ENCODE measurements at places on chromosomes 7 and 10.

DNA sequence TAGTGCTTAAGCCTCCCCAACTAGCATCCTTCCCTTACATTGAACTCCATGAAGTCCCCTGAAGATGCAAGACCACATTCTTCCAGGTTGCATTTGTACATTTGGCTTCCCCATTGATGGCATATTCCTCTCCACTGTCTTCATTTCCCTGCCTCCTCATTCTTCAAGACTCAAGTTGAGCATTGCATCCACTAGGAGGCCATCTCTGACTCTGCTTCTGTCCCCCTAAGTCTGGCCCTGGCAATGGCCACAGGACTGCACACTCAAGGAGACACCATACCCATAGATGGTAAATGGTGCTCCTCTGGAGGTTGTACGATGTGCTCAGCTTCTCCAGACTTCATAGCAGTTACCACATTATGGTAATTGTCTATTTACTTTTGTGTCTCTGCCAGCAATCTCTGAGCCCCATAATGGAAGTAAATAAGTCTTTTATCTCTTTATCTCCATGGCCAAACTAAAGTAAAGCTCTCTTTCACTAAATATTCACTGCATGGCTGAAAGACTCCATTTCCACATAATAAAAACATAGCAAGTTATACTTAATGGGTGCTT is 112.6 kb downstream of the PTPRZ1 start:
- peak; percentile 37 for DNase-seq

GRCh38 chr7:118590107-118590506 is 365.6 kb downstream of the ANKRD7 start:
- DNase-seq: no peak

GRCh38 chr7:117273814-117274225 is 49.0 kb downstream of the WNT2 start:
- no peak for DNase-seq

DNA sequence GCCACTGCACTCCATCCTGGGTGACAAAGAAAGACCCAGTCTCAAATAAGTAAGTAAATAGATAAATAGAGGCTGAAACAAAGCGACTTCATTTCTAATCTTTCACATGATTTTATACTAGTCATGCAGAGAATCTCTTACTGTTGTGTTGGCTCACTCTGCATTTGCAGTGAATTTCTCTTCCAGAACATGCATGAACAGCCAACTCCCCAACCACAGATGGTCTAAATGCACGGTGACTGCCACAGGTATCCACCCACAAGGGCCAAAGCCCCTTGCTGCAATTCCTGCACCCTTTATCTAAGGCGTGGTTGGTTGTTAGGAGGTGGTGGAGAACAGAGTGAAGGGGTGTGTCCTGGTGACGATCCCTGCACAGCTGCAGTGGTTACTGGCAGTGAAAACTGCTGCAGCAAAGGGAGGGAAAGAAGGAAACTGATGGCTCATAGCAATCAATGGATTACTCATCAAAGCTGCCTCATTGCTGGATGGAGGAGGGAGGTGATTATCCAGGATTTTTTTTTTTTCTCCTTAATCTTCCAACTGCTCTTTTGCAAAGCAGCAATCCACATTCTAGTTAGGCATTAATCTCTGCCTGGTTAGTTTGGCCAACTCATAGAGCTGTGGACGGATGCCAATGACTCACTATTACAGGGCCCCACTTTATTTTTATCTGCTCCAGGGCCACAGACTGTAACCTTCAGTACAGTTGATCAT is 50.6 kb downstream of the PRTFDC1 start:
- DNase-seq: no peak

DNA sequence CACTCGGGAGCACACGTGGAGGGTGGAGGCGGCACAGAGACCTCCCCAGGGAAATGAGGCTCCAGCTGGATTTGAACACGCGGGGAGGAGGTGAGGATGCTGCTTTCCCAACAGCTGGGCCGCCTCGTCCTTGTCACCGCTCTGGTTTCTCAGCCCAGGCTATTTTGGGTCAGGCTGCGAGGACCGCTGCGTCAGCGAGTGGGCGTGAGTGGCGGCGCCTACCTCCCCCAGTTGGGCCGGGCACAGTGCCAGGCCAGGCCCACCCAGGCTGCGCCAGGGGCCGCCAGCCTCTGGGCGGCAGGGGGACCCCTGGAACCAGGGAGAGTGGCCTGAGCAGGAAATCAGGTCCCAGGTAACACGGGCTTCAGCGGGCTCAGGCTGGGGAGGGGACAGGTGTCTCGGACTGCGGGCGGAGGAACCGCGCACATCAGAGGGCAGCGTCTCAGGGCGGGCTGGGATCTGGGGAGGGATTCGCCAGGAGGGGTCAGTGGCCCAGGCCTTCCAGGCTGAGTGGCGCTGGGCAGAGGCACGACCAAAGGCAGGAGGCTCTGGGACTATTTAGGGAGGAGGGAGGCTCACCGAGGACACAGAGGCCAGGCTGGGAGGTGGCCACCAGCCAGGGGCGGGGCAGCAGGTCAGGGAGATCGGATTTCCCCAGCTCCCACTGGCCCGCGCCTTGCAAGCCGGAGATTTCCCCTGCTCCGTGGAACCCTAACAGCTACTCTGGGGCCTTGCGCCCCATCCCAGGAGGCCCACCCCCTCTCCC is 125.2 kb upstream of the RET start:
- no peak for DNase-seq

GRCh38 chr7:97021747-97022490 is 2.7 kb downstream of the DLX5 start:
- DNase-seq: no peak

DNA sequence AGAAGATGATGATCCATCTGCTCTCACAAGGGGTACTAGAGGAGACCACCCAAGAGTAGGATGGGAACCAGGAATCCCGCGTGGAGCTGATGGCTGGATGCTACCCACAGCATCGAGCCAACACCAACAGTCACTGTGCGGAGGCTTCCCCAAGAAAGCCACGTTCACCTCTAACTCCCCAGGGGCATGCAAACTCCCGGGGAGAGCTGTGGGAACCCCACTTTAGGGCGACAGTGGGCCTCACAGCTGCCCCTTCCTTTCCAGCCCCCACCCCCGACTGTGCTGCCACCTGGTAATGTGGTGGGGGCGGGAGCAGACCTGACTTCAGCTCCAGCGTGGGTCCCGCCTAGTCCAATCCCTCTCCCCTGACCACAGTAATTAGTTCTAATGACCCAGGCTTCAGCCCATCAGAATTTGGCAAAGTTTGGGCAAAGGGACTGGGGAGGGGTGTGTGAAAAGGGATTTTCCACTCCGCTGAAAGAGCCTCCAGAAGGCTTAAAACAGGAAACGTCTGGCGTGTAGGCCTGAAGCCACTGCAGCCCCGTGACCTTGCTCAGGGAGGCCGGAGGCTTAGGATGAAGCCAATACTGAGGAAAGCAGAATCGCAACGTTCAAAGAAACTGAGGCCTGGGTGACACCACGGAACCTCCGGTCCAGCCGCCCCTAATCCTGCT is 20.3 kb downstream of the ASB13 start:
- no peak for DNase-seq

DNA sequence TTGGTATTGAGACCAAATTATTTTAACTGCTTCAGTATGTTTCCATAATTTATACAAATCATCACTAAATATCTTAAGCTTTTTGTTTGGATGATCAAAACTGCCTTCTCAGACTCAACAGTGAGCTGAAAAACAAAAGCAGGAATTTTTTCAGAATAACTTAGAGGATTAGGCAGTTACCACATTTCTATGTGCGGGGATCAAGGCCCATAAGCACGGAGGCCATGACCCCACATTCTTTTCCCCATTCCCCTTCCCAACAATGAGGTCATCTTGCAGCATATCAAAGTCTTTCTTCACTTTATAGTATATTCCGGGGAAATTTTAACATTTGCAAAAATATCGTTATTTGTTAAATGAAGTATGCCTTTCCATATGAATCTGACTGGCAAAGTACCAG is 125.8 kb downstream of the ELMO1 start:
- no peak for DNase-seq

DNA sequence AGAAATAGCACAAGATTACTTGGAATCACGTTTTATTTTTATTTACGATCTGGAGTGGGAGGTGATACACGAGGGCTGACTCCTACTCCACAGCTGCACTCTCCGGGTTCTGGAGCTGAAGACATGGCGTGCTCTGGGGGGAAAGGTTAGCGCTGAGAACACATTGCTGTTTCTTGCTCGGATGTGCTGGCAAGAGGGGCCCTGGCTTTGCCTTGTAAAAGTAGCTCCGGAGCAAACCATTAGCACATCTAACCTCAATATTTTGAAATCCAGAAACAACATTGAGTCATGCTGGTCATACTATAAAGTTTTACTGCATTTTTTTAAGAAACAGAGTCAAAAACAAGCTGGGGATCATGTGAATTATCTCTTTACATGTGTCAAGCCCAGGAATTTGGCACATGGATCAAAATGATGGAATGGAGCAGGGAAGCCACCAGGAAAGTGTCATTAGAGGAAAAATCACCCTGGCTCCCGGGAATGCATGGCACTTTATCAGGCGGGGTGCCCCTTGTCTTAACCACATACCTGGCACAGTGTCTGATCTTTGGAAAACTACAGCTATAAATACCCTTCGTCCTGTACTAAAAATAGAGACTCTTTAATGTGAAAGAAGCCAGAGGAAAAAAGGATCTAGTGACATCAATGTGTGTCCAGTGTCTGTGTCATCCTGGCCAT is 31.6 kb upstream of the LYZL1 start:
- DNase-seq: no peak
